Placental epithelial cell (primary cell): ENCODE measurements at places on chromosomes 11 and 22. TPM values are rescaled to one million over a fixed set of nuclear protein-coding genes. Genes with fewer than 3 reads are reported as not detected.

Gene MRPL48
- total RNA-seq, result 25.9 and 30.9 TPM in 2 replicates

Gene SERPING1
- 0.65 and 13.7 TPM in 2 replicates for total RNA-seq

Gene KIRREL3
- total RNA-seq, result 3.5 and 17.8 TPM in 2 replicates

Gene OR5P2
- 0.79 and 4.4 TPM in 2 replicates for total RNA-seq

Gene TNNI2
- total RNA-seq, result 1.2 TPM in 1 of 2 replicates, not detected in the other
